ENCODE measurements at places on chromosomes 3 and 15.

GRCh38 chr3:59017617-59017984, 32.2 kb downstream of the CFAP20DC start:
- DNase-seq, result no peak

DNA sequence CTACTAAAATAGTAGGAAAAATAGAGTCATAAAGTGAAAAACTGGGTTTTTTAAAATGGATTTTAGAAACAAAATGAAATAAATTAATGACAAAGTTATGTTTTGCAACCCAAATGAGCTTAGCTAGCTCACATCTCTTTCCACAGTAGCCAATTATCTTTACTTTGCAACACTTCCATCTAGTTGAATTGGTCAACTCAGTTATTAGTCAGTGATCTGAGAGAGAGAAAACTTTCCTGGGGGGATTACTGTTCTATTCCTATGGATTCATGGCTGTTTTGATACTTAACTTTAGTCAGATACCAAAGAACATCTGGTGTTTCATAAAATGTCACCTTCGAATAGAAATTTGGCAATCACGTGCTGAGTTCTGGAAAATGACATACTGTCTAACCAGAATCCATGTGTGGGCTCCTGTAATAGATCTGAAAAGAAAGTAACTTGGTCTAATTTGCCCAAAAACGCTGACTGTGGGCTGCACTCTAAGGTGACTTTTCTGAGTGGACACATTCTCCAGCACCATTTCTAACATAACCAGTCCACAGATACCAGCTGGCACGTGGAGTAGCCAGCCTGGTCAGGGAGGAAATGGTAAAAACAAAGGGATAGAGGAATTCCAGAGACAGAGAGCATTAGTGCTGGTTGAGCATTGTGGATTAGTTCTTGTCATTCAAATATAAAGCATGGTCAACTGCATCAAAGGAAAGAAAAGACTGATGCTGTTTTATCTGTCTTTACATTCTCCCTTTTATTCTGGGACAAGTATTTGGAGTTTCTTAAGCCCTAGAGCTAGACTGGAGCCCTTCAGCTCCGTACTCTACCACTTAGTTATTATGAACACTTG, 45.2 kb upstream of the CCDC80 start:
- no peak for DNase-seq

- DNase-seq, result no peak
Measured at GRCh38 chr3:123819949-123820348, 64.2 kb downstream of the MYLK start.

DNA sequence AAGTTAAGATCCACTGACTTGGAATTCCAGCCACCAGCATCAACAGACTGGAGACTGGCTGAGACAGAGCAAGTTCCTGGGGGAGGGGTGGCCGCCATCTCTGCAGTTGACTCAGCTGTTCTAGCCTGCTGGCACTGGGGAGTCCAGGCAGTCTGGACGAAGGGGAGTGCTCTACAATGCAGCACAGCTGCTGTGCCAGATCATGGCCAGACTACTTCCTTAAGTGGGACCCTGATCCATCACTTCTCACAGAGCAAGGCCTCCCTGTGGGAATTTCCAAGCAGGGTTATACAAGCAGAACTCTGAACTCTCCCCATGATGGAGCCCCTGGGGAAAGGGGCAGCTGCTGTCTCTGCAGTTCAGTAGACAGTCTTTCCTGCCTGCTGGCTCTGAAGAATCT, 35.2 kb downstream of the PYGO1 start:
- DNase-seq, result no peak

- no peak for DNase-seq
Measured at GRCh38 chr3:167872941-167873340, 137.4 kb downstream of the SERPINI1 start.

DNA sequence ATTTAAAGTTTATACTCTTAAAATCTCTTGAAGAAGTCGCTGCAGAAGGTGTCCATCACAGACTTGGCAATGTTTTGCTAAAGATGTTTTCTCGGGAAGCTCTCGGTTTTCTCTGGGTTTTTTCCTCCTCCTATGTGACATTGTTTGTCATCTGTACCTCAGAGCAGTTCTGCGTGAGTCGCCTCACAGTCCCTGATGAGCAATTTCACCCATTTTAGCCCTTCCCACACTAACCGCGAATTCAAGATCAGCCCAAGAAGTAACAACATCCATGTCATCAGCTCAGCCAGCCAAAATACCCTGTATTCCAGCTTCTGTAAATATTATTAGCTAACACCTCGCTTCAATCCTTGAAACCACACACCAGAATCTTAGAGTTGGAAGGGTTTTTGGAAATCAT, 224.3 kb upstream of the SETMAR start:
- no peak for DNase-seq

GRCh38 chr3:194422188-194422587, 23.1 kb upstream of the GP5 start:
- DNase-seq, result no peak

DNA sequence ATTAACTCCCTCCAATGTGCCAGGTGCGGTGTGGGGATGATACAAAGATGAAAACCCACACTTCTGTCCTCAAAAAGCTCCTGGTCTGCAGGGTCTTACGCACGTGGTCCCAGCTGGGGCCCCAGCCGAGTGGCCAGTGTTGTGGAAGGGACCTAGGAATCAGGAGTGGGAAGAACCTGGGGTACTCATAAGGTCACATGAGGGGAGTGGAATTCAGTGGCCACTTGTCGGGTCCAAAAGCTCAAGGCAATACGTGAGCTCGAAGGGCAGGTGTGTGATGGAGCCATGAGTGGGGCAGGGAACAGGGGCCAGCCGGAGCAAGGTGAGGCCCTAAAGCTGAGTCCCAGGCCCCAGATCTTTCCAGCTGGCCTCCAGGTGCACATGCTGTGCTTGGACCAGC, 260.0 kb upstream of the LYSMD4 start:
- no peak for DNase-seq

DNA sequence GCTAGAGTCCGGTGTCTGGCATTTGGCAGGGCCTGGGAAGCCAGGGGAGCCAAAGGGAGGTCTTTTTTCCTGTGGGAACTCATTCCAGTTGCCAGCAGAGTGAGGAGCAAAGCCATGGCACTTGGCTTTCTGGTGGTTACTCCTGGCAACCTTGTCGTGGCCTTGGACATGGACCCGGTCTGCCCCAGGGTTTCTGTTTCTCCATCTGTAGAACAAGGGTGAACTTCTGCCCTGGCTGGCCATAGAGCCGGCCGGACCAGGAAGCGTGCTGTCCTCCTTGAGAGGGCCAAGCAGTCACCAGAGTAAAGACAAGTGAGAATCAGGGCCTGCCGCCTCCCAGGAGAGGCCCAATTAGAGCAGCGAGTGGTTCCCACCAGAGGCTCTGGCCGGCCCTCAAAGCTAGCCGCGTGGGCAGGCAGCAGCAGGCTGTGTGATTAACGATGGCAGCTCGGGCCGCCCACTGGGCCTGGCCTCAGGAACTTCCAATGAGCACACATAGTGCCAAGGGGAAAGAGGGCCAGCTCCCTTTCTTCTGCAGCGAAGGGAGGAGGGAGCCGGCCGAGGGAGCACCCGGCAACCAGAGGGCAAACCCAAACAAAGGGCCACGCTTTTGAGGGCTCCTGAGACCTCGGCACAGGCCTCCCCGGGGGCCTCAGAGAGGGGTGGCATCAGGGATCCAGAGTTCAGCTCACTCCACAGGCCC, 29.1 kb upstream of the ELP6 start:
- DNase-seq, result no peak

GRCh38 chr3:160027541-160028195, 39.0 kb downstream of the IL12A start:
- DNase-seq, result no peak
